ENCODE measurements at places on chromosomes 3 and 15.

DNA sequence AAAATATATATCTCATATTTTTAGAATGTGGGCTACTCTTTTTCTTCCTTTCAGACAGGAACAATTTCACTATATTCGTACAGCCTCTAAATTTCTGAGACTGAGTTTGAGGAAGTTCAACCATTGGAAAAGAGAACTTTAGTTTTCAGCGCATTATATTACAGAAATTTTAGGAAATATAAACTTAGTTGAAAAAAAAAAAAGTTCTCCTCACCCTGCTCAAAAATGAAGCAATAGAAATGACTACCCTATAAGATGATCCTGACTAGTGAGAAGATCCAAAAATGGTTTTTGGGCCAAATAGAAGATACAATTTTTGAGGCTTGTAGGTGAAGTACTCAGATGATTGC is 139.6 kb downstream of the MCTP2 start:
- DNase-seq, result no peak

DNA sequence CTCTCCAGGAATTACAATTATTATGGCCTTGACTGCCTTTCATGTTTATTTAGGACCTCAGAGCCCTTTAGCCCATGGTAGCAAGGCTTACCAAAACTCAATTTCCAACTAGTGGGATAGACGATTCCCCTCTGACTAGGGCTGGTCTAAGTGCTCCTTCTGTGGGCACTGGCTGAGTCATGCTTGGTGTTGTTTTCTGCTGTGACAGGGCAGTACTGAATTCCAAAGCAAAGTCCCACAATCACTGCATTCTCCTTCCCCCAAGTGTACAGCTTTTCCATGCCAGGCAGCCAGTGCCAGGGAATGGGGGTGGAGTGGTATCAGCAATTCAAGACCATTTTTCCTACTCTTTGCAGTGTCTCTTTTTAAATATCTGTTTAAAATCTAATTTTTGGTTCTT is 509.0 kb upstream of the NECTIN3 start:
- DNase-seq, result no peak

DNA sequence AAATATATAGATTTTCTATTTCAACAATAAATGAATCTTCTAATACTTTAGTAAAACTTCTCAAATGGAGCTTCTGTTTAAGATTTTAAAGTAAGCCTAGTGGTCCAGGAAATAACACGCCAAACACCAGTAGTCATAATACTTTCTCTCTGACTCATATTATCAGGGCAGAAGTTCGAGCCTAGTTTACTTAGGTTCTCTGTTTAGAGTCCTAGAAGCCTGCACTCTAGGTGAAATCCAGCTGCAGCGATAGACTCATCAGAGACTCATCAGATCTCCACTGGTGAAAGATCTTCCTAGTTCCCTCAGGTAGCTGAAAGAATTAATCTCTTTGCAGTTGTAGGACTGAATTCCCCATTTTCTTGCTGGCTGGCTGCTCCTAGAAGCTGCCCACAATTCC is 552.5 kb upstream of the ROBO2 start:
- no peak for DNase-seq

- DNase-seq, result no peak
Observed at GRCh38 chr3:71968544-71968943, 183.6 kb upstream of the PROK2 start.

DNA sequence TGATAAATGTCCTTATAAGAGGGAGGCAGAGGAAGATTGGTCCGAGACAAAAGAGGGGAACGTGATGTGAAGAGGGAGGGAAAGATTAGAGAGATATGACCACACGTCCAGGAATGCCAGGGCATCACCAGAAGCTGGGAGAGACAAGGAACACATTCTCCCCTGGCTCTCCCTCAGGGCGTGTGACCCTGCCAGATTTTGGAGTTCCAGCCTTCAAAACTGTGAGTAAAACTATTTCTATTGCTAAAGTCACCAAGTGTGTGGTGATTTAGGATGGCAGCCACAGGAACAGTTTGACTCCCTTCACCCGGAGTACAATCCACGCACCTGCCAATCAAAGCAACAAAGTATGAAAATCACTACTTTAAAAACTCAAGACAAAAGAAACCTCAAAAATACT is 32.1 kb upstream of the TJP1 start:
- DNase-seq, result no peak

GRCh38 chr3:132593241-132593946 is 3.7 kb upstream of the ACKR4 start:
- DNase-seq, result no peak

GRCh38 chr15:92906020-92906419 is 5.9 kb downstream of the CHD2 start:
- DNase-seq, result no peak

GRCh38 chr3:194139814-194140391 is 4.0 kb downstream of the HES1 start:
- DNase-seq, result no peak

DNA sequence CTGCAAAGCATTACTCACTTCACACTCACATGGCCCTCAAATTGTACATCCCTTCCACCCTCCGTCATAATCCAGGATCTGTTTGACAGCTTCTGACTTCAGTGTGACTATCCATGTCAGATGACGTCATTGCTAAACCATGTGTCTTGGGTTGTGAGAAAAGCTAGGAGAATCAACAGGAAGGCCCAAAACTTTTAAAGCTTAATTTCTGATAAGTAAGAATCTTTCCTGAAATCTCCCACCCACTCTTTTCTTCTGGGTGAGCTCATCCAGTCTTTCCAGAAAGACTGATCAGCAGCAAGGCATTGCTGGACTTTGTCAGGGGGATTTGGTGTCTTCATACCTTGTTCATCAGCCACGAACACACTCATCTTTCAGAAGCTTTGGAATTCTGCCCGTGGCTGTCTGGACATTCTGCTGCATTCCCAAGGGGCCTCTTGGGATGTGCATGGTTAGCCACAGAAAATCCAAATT is 11.5 kb upstream of the LMCD1 start:
- no peak for DNase-seq

DNA sequence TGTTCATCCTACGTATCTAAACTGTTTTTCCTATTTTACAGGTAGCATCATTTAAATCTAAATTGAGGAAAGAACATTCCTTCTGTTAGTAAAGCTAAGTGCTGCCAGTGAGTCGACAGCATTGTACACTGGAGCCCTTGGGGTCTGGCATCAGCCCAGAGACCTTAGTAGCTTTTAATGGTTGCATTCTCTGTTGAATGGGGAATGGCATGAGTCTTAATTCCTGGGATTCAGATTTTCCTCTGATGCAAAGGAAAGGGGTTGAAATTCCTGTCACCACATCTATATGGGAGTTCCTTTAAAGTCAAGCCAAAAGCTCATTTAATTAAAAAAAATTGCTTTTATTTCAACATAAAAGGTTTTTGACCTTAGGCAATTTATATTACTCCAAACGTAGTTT is 148.4 kb upstream of the GBE1 start:
- DNase-seq, result no peak

- DNase-seq, result no peak
Observed at GRCh38 chr3:178042376-178042775, 493.9 kb upstream of the KCNMB2 start.

DNA sequence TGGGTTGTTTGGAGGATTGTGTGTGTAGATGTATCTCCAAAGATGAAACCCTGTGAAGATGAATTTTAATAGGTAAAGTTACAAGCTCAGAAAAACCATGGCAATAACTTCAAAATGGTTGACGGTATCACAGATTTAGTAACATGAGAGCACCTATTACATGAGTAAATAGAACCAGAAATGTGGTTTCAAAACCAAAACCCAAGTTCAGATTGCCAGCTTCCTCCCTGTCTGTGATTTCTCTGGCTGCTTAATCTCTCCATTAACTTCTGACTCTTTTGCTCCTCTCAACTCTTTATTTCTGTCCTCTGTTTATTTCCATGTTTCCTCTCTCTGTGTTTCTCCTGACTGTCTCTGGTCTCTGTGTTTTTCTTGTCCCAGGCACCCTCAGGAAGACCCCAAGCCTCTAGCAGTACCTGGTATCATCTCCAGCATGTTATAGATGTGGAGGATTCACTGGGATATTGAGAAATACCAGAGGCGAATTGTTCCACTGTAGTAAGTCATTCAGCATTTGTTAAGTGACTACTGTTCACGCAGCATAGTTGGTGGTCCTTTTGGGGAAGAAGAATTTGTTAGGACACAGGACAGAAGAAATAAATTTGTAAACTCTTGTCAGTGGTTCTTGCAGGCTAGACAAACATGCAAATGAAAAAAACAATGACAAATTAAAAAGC is 138.8 kb downstream of the BBX start:
- no peak for DNase-seq

DNA sequence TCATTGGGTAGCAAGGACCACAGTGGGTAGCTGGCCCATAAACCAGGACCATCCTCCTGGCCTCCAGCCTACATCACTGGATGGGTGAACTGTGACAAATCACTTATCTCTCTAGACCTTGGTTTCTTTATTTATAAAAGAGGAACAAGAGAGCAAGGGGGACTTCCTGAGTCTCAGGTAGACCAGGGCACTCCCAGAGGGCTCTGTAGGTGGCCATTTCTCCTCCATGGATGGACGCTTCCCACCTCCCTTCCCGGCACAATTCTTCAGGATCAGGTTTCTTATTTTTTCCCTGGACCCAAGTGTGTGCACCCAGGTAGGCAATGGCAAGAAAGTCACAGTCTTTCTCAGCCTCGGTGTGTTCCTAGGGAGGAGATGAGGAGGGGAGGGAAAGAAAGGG is 41.4 kb upstream of the SPATA12 start:
- no peak for DNase-seq

GRCh38 chr3:11037241-11037873 is 44.8 kb downstream of the SLC6A1 start:
- DNase-seq, result no peak

- no peak for DNase-seq
Observed at GRCh38 chr3:99212969-99213368, 311.5 kb upstream of the DCBLD2 start.

DNA sequence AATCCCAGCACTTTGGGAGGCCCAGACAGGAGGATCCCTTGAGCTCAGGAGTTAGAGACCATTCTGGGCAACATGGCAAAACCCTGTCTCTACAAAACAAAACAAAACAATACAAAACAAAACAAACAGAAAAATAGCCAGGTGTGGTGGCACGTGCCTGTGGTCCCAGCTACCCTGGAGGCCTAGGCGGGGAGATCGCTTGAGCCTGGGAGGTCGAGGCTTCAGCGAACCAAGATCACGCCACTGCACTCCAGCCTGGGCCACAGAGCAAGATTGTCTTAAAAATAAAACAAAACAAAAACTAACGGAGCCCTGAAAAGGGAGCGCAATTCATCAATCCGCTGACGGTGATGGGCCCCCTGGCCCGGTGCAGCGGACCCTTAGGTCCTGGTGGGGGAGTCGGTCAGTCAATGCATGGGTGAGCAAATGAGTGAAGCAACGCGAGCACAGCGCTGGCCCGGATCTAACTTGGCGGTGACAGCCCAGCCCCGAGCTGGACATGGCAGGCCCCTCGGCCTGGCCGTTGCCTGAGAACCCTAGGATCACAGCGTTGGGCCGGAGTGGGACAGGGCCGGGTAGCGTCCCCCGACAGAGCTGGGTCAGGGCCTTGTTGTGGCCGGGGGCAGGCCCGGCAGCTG is 52.4 kb upstream of the BLM start:
- DNase-seq, result no peak

GRCh38 chr3:23804441-23805209 is 1.1 kb upstream of the UBE2E1 start:
- no peak for DNase-seq

GRCh38 chr3:104805042-104805441 is 561.7 kb upstream of the ALCAM start:
- no peak for DNase-seq

DNA sequence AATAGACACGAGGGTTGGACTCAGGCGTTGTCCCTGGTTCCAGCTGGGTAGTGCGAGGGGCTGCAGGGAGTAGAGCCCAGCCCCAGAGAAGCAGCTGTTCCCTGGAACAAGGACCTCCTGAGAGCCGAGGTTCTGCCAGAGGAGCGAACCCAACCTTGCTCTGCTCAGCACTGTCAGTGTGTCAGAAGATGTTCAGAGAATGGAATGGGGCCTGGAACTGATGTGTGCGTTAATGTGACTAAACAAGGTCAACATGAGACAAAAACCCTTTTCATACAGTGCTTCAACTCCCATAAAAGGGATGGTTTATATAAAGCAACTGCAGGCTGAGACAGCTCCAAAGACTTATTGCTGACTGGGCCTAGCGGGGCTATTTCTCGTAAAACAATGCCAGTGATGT is 35.5 kb upstream of the HACD2 start:
- no peak for DNase-seq

- peak; percentile 33 for DNase-seq
Observed at GRCh38 chr3:185677146-185677829, 91.2 kb downstream of the SENP2 start.

DNA sequence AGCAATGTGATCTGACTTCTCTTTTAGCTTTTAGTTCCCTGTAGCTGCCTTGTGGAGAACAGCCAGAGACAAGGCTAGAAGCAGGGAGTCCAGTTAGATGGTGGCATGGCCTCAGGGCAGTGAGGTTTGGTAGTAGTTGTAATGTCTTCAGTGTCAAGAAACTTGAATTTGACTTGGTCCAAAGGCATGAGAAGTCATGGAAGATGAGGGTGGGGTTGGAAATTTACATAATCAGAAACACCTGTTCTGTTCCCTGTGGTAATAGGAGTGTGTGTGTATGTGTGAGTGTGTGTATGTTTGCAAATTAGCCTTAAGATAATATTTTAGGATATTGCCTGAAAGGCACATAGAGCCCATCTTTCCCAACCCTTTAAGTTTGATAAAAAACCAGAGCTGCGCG is 55.2 kb upstream of the GCNT3 start:
- DNase-seq, result no peak

- no peak for DNase-seq
Observed at GRCh38 chr15:55279746-55280351, 9.8 kb downstream of the RAB27A start.

DNA sequence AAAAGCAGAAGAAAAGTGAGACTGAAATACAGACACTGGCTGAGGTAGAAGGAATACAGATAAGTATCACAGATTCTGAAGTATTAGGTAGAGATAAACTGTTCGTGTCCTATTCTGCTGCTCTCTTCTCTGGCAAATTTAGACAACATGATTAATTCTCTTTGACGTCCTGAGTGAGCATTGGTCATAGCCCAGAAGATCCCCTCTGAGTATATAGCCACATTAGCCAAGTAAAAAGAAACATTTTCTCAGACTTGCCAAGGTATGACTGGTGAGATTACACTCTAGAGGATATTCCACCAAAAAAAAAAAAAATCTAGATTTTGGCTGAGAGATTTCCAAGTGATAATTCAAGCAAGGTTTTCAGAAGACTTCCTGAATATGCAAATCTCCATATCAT is 111.4 kb upstream of the ALCAM start:
- no peak for DNase-seq

DNA sequence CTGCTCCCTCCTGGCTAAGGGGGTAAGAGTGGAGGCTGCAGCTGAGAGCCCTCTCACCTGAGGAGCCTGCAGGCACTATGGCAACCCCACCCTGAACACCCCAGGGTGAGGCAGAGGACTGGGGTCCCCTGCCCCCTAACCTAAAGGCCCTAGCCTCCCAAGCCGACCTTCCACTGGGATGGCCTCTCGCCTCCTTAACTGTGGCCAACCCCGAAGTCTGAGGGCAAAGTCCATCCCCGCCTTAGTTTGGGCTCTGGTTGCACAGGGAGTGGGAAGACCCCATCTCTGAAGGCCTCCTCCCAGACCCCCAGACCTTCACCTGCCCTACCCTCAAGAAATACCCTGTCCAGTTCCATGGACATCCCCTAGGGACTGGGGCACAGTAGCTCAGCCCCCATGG is 100.6 kb upstream of the PRR23E start:
- no peak for DNase-seq
